NCI-H510A (cell line): ENCODE measurements at places on chromosomes 2 and 18.

DNA sequence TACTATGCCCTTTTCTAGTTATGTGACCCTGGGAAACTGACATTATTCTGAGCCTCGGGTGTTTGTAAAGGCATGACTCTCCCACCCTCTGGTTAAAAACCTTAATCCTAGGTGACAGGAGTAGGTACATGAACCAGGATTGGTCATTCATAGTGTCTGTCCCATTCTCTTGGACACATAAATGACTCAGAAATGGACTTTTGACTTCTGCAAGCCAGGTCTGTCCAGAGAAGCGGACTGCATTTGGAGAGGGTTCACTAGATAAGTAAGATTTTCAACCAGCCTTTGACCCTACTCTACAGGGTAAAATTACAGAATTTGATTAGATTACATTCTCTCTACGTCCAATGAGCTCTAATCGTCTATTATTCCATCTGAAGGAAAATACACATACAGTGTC, 285.9 kb downstream of the DPP10 start:
- DNase-seq = no peak

GRCh38 chr2:226023383-226023782, 623.9 kb downstream of the NYAP2 start:
- DNase-seq = no peak

GRCh38 chr2:85727798-85728197, 26.0 kb upstream of the ATOH8 start:
- DNase-seq = no peak

GRCh38 chr2:32720771-32721170, 92.9 kb downstream of the TTC27 start:
- no peak for DNase-seq

DNA sequence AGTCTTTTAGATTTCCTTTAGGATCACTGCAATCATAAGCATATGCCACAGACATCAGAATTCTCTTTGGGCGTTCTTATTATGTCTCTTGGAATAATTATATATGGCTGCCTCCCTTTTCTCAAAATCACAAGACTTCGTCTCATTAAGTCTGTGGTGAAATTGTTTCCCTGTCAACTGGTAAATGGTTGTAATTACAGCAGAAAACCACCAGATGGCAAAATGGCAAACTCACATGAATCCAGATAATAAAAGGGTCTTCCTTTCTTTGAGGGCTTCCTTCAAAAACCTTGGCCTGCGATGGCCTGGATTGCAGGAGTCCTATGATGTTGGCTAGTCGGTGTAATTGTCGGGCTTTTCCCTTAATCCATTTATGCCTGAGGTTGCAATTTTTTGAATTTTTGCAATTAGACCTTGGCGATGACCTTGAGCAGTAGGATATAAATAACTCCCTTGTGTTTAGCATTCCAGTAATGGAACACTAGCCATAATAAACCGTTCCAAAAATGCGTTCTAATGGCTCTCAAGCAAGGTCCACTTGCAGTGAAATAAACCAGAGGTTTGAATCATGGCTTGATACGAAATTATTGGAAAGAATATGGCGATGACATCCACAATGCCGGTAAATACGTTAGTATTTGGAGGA, 656.4 kb downstream of the MBD2 start:
- DNase-seq = no peak

DNA sequence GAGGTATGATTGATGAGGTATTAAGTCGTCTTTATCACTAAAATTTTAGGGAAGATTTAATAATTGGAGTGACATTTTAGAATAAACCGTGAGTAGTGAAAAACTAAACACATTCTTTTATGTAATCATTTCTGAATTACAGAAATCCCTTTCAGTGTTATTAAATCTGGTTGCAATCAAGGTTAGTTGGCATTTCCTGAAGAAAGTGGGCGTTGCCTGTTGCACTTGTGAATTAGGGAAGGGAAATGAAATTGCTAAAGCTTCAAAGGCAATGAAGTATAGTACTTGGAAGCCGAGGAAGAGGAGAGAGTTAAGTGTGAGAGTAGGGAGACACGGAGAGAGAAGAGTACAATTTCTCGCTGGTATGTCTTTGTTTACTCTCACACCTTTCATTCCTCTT, 274.5 kb downstream of the SLC8A1 start:
- DNase-seq = no peak

DNA sequence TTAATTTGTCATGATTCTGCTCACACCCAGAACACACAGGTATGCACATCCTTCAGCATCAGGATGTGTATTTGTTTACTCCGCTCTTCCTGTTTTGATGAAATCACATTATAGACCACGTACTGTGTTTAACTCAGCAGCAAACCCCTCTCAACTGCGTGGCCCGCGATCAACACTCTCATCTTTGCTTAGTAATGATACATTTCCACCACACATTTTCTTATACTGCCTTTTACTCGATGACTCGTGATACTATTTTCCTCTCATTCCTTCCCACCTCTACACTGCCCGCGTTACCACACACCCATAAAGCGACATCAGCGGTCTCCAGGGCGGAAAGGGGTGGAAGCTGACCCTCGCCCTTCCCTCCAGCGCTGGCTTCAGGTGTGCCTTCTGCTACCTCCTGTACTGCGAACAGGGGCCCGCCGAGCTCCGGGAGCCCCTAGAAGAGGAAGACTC, 1.3 kb downstream of the NETO1 start:
- DNase-seq = no peak

DNA sequence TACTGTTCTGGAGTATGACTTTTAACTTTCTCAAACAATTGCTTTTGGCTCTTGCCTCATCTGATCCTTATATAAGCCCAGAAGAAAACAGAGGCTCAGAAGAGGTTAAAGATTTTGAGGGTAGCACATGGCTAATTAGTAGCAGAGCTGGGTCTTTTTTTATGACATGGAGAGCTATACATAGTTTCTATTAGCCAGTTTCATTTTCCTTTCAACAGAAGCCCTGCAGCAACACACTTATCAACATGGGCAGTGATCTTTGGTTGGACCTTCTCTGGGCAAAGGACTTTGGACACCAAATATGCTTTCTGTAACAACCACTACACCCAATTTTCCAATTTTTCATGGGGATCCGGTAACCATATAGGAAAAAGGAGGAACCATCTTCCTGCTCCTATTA, 64.9 kb downstream of the NCKAP5 start:
- DNase-seq = no peak

DNA sequence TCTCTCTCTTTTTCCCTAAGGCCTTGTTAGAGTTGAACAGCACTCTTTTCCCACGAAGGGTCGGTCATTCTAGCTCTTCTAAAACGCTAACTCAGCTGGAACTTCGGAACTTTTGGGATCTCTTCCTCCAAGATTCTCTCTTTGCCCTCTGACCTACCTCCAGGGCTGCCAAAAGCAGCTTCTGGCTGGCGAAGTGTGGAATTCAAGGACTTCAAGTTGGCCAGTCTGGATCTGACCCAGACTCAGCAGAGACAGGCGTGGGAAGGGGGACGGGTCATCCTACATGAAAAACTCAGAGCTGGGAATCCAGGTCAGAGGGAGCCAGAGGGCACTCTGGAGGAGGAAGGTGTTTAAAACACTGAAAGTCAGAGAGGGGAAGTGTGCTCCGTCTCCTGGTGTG, 305.5 kb upstream of the HDAC4 start:
- no peak for DNase-seq

GRCh38 chr2:108870069-108870644, 83.6 kb downstream of the CCDC138 start:
- no peak for DNase-seq

DNA sequence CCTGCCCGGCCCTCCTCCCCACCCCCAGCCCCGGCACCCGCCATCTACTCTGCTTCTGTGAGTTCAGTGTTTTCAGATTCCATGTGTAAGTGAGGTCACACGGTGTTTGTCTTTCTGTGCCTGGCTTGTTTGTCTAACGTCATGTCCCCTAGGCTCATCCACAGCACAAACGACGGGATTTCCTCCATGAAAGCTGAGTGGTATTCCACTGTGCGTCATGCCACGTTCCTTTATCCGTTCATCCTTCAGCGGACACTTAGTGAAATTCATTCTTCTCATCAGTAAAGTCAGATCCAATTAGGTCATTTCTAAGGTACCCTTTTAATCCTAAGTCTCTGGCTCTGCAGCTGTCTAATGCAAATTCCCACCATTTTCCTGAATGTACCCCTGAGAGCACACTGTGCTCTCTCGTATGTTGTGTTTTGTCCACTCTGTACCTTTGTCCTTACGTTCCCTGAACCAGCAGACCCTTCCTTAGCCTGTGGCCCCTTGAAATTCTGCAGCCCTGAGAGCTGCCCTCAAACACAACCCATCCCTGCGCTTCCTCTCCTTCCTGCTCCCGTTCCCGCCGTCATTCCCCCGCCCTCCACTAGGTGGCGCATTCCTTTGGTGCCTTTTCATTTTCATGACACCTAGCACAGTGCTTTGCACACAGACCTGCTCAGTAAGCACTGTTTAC, 44.1 kb downstream of the TRAPPC12 start:
- peak; percentile 16 for DNase-seq

DNA sequence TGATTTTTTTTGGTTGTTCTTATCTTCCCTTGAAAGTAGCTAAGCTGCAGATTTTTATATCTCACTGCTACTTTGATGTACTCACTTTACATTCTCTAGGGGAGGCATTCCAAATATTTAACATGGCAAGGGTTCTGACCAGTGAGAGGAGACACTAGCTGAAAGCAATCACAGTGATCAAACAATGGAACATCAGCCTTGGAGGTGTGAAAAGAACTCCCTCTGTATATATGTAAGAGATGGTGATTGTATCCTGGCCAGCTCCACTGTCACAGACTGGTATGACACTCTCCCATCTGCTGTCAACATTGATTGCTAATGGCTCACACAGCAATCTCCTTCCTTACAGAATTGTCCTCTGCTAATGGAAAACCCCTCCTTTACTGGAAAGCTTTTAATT, 291.7 kb upstream of the CDH19 start:
- no peak for DNase-seq

- DNase-seq = no peak
These were observed 176.9 kb downstream of the PARD3B start for GRCh38 chr2:204722207-204722606.

GRCh38 chr2:232219496-232219870, 159.1 kb upstream of the ALPP start:
- DNase-seq = no peak

DNA sequence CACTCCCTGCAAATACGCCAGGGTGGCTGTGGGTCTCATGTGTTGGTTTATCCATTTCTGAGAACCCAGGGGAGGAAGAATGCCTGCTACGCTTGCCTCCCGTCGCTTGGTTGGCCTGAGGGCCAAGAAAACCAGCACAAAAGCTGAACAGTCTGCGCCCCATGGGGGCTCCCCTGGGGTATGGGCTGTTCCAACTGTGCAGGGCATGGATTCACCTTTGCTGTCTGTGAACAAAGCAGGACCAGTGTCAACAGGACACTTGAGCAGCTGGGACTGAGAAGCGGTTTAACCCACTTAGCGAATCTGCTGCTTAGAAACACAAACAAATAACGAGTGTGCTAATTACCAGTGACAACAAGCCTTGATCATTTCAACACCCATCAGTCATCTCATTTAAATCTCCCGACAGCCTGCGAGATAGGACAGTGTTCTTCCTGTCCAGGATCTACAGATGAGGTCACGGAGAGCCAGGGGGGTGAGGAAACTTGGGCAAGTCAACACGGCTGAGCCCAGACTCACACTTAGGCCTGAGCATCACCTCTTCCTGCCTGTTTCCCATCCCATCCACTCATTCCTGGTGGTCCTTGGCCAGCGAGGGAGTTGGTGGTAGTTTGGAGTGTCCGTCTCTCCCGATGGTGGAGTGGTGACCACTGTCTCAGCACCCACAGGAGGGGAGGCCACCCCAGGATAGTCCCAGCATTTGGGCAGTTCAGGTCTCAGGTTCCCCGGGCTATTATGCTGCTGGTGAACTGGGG, 111.6 kb upstream of the HAAO start:
- DNase-seq = peak; percentile 62

DNA sequence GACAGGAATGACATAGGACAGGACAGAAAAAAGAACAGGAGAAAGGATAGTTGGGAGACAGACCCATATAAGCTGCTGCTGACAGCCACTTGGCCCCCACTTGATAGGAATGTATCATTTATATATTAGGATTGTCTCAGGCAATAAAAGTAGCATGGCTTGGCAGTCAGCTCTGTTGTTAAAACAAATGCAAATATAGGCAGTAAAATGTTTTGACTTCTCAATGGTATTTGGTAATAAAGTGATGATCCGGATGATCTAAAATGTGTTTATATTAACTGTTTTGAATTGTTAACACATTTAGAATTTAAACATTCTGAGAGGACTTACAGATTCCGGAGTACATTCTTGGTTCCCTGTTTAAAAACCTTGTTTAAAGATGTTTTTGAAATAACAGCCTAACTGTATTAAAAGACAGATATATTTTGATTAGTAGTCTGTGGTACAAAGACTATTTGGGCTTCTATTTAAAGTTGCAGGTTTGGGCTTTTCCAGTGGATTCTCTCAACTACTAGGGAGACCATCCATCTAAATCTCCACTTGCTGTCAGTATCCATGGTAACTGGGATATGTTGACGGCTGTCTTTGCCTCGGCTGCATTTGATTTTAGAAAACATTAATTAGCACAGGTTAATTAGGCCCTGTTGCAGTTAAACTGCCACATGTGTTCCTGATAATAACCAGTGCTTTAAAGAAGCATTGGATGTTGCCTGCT, 147.6 kb downstream of the ESCO1 start:
- DNase-seq = no peak

GRCh38 chr18:36327352-36328316, 30.1 kb downstream of the FHOD3 start:
- no peak for DNase-seq
